HFF-Myc (cell line): ENCODE measurements at places on chromosomes 5 and 9.
A peak's percentile ranks its signal among the peaks of the same experiment; 100 is the strongest.

DNA sequence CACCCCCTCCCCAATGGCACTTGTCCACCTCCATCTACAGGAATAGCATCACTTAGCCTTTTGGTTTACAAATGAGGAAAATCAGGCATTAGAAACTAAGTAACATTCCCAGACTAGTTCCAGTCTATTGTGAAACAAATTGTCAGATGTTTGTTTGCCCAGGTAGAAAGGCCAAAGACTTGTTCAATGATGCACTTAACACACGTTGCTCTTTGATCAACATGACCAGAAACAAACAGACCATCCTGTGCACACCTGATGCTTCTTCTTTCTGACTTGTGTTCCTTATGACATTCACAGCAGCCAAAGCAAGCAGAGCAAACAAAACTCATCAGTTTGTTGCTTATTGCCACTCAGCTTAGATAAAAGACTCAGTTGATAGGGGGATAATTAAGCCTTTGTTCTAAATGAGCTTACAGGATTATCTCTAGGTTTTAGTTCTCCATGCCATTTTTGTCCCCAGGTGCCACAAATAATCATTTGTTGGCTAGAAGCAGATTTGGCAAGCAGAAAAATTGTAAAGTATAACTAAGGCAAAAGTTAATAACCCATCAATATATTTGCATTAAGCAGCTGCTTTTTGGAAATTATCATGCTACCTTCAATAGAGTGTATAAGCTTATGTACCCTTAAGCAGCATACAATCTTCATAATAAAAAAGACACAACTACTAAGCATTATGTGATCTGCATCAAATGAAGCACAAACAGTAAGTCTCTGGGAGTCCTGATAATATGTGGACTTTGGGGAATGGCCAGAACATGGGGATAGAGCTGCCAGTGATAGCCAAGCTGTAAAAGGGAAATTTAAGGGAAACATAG is 26.3 kb upstream of the FST start:
- DNase-seq = no peak

DNA sequence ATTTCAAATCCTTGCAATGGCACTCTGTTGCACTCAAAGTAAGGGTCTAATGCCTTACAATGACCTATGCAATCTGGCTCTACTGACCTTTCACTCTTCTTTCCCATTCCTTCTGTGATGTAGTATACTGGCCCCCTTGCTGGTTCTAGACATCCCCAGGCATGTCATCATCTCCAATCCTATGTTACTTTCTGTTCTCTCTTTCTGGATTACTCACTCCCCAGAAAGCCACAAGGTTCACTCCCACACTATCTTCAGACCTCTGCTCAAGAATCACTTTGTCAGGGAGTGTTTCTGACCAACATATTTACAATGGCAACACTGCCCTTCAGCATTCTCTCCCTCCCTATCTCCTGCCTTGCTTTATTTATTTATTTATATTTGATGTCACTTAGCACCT is 802.2 kb upstream of the WWC1 start:
- no peak for DNase-seq

- DNase-seq = peak; percentile 82
Observed at GRCh38 chr5:14105718-14106410, 37.3 kb upstream of the TRIO start.

- no peak for DNase-seq
Observed at GRCh38 chr5:72988769-72989168, 32.9 kb downstream of the FCHO2 start.

GRCh38 chr5:81016116-81016515 is 56.0 kb downstream of the RASGRF2 start:
- DNase-seq = no peak
